ENCODE measurements at places on chromosomes 2 and 18. TPM values are rescaled to one million over a fixed set of nuclear protein-coding genes. Genes with fewer than 3 reads are reported as not detected.

The CXCR4 gene
- 0.85 TPM for total RNA-seq

The PLEK gene
- under 0.01 TPM for total RNA-seq

The GPR55 gene
- total RNA-seq: not detected

The MLPH gene
- 24.7 TPM for total RNA-seq

The RAMP1 gene
- total RNA-seq: 3.1 TPM

The ZNF396 gene
- 2.0 TPM for total RNA-seq

The PUS10 gene
- total RNA-seq: 5.4 TPM

The KCNS3 gene
- 3.6 TPM for total RNA-seq

The DUSP19 gene
- total RNA-seq: 7.3 TPM

The PDE1A gene
- 96.4 TPM for total RNA-seq

The NPHP1 gene
- total RNA-seq: 5.6 TPM

The CRACDL gene
- total RNA-seq: not detected

The CD8A gene
- total RNA-seq: not detected

The TMEM178A gene
- 1.1 TPM for total RNA-seq

The MC5R gene
- total RNA-seq: under 0.01 TPM

The ATP6V1C2 gene
- total RNA-seq: under 0.01 TPM

The ARPC2 gene
- total RNA-seq: 299 TPM

The TUBA4B gene
- total RNA-seq: not detected

The RAB10 gene
- 167 TPM for total RNA-seq

The RNU2-63P gene
- not detected for total RNA-seq

The MERTK gene
- total RNA-seq: 1.7 TPM

The G6PC2 gene
- not detected for total RNA-seq

The HAAO gene
- total RNA-seq: 0.38 TPM

The GALR1 gene
- total RNA-seq: not detected

The EIF2AK2 gene
- 37.0 TPM for total RNA-seq

The SLC9A2 gene
- not detected for total RNA-seq

The KATNAL2 gene
- 0.96 TPM for total RNA-seq

The SPP2 gene
- not detected for total RNA-seq

The CTAGE1 gene
- total RNA-seq: 0.28 TPM

The HSPE1 gene
- total RNA-seq: 357 TPM

The CMPK2 gene
- total RNA-seq: 0.38 TPM

The MEIS1 gene
- total RNA-seq: 32.4 TPM

The OR6B2 gene
- not detected for total RNA-seq

The NAPG gene
- 60.0 TPM for total RNA-seq

The PID1 gene
- 6.9 TPM for total RNA-seq

The XPO1 gene
- total RNA-seq: 362 TPM

The EGR4 gene
- not detected for total RNA-seq

The FAM117B gene
- total RNA-seq: 0.77 TPM

The EFEMP1 gene
- 2,583 TPM for total RNA-seq

The CERKL gene
- total RNA-seq: under 0.01 TPM

The SMAD7 gene
- total RNA-seq: 40.1 TPM

The SPATA3 gene
- not detected for total RNA-seq
